ENCODE measurements at places on chromosomes 12 and 14. TPM values are rescaled to one million over a fixed set of nuclear protein-coding genes. Genes with fewer than 3 reads are reported as not detected.
A peak's percentile ranks its signal among the peaks of the same experiment; 100 is the strongest.

The WNT1 gene
- not detected for polyA plus RNA-seq

DNA sequence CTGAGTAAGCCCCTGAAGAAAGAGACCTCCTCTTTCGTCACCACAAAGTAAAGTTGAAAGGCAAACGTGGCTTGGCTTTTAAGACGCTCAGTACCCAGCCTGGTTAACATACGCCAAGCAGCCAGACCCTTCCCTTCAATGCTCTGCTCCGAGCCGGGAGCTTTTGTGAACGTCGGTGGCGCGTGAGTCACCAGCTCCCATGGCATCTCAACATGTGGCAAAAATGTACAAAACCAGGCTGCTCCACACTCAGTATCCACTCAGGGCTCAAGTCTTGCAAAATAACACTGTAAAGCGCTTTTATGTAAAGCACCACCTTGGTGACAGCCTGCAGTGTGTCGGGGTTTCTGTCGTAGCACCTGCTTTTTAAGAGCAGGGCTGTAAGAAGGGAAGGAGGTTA, 89.0 kb downstream of the SETD3 start:
- no peak for DNase-seq

The MFAP5 gene
- polyA plus RNA-seq: 1.5 TPM

The NAV3 gene
- 8.4 TPM for polyA plus RNA-seq

DNA sequence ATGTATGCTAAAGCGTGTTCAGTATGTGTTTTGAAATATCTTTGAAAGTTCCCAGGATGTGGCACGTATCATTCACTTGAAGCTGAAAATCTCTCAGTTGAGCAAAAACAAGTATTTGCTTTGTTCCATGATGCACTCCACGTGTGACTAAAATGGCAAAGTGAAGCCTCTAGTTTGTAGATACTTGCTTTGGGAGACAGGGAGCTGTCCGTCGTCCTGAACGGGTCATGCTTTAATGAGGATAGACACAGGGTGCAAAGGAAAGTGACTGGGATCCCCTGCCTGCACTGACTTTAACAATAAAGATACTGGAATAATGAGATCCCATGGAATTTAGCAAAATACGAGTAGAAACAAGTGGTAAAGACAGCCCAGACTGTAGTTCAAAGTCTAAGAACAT, 991.4 kb downstream of the NRXN3 start:
- DNase-seq: peak; percentile 20

DNA sequence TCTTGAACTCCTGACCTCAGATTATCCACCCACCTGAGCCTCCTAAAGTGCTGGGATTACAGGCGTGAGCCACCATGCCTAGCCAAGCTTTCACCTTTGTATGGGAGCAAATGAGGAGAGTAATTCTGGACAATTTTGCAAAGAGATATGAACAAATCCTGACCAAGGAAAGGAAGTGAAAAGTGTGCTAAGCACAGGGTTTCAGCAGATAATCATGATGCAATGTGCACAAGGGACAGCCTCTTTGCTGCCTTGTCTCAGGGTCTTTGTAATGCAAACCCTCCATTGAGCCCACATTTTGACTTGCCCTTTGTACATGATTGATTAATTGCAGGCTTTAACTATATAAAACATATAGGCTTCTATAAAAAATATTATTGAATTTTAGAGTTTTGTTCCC, 9.2 kb upstream of the PYGL start:
- no peak for DNase-seq

The IL22 gene
- not detected for polyA plus RNA-seq

- DNase-seq: no peak
Observed at GRCh38 chr12:857611-858010, 91.9 kb downstream of the RAD52 start.

The KRT5 gene
- not detected for polyA plus RNA-seq

- DNase-seq: no peak
Observed at GRCh38 chr12:23043646-23044045, 418.7 kb downstream of the ETNK1 start.

GRCh38 chr12:121829250-121829918, 25.6 kb downstream of the SETD1B start:
- DNase-seq: no peak

DNA sequence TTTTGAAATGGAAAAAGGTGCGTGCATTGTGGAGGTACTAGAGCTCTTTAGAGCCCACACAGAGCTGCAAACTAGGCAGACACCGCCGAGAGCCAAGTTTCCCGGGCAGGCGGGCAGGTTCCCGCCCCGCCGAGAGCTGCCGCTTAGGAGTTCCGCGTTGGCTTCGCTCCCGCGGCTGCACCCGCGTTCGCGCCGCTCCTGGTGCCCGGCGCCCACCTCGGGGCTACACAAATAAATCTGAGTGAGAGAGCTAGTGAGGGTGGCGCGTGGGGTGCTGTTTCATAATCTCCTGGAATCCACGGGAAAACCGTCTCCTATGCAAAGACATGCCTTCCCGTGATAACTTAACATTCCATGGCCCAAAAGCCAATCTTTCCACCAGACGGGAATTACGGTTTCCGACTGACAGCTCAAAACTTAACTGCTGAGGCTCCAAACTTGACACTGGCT, 645 bp downstream of the KITLG start:
- DNase-seq: no peak

GRCh38 chr12:906062-906585, 43.4 kb downstream of the RAD52 start:
- no peak for DNase-seq

The GPRC5A gene
- 8.3 TPM for polyA plus RNA-seq

- no peak for DNase-seq
Observed at GRCh38 chr12:72610854-72611358, 338.7 kb downstream of the TRHDE start.

DNA sequence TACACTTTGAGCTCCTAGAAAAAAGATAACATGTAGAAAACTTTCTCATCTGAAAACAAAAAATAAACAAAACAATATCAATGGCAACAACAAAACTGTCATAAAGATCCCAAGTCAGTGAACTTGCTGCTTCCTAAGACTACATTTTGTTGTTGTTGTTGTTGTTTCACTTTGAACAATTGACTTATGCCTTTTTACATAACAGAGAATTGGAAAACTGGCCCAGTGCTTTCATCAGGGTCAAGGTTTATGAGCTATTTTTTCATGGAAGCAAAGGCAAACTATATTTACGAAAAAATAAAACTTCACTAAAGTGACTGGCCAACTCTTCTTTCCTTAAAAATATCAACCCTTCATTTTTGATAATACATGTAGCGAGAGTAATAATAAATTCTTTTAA, 6.3 kb downstream of the DCN start:
- no peak for DNase-seq

The PRIMA1 gene
- 1.4 TPM for polyA plus RNA-seq

GRCh38 chr12:67586951-67587350, 61.6 kb upstream of the DYRK2 start:
- no peak for DNase-seq

GRCh38 chr14:61196034-61196433, 85.1 kb downstream of the TMEM30B start:
- no peak for DNase-seq

DNA sequence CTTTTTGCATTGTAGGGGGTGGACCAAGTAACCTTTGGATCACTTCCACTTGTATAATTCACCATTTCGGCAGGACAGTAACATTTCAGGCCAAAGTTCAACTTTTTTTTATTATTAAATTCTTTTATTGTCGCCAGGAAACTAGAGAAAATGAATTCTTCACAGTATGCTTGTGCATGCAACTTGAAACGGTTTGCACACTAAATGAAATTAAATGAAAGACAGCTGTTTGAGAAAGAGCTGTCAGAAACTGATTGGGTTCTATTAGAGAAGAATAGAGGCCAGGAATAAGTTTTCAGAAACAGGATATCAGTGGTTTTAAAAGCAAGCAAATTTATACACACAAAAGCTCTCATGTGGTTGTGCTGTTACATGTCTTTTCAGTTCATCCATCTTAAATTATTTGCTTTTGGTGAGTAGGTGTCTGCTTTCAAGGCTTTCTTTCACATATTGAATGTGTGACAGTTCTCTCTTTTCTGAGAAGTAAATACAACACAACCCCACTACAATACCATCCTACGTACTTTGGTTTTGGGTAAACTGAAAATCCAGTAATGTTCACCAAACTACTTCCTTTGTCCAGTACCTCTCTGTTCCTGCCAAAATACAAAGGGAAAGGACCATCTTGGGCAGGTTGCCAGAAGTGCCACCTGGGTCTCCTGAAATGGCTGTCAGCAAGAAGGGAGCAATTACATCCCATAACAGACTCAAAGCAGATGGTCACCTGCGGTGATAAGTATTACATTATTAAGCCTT, 291.7 kb downstream of the RAD51B start:
- no peak for DNase-seq

GRCh38 chr14:99262977-99263448, 9.0 kb downstream of the BCL11B start:
- no peak for DNase-seq

DNA sequence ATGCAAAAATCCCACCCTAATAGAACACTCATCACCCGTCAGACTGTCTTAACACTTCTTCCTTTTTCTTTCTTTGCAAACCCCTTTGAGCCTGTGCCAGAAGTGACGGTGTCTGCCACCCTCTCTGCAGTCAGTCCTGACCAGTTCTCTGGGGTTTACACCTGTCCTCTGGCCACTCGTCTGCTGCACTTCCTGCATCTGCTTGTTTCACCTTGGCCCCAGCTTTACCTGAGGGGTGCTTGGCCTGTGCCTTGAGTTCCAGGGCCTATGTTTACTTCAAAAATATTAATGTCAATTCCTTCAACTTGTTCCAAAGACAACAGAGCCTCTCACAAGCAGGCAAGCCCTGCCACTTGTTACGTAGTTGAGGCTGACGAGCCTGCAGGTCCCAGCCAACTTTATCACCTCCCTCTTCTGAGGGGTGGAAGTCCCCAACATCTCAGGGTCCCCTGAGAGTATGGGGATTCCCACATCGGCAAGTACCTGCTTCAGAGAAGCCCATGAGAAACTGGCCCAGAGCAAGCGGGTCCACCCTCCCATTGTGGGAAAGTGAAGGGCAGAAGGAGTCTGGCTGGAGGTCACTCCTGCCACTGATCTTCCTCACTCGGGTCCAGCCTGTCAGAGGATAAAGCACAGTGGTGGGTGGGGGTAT, 205.4 kb downstream of the DAD1 start:
- no peak for DNase-seq

The FAM181A gene
- not detected for polyA plus RNA-seq

The SERPINA5 gene
- 13.2 TPM for polyA plus RNA-seq

The TSPAN19 gene
- 0.59 TPM for polyA plus RNA-seq

GRCh38 chr14:64899958-64900357, 14.3 kb upstream of the CHURC1 start:
- DNase-seq: no peak

The DHRS1 gene
- polyA plus RNA-seq: 42.6 TPM

The IL23A gene
- 0.65 TPM for polyA plus RNA-seq

The ANKS1B gene
- 3.8 TPM for polyA plus RNA-seq

The C12orf60 gene
- 5.4 TPM for polyA plus RNA-seq

DNA sequence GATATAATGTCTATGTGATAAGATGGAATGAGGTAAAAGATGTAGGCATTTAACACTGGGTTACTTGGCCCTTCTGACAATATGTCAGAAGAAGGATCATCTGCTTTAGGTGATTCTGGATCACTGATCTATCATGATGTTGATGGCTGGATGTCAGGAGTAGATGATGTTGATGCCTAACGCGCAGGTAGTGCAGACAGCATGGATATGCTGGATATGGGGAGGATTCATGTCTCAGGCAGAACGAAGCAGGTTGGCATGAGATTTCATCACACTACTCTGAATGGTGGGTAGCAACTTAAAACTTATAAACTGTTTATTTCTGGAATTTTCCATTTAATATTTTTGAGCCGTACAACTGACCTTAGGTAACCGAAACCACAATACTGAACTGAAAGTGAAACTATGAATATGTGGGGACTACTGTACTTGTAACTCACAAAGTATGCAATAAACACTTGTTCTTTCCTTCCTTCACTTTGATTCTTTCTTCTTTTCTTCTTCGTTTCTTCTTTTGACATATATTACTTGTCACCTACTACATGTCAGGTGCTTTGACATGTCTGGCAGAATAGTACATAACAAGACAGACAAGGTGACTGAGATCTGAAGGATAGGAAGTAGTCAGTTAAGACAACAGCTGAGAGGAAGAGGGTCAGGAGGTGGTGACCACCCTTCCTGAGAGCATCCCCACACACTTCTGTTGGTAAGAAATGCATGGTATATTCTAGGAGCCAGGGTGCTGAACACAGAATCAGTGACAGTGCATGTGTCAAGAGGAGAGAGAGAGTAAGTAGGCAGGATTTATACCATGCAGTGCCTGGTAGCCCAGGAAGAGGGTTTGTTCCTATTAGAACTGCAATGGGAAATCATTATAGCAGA, 238.8 kb downstream of the PPFIA2 start:
- no peak for DNase-seq

The USP15 gene
- 51.8 TPM for polyA plus RNA-seq

The NOVA1 gene
- polyA plus RNA-seq: 28.1 TPM

The FOXG1 gene
- 0.33 TPM for polyA plus RNA-seq

DNA sequence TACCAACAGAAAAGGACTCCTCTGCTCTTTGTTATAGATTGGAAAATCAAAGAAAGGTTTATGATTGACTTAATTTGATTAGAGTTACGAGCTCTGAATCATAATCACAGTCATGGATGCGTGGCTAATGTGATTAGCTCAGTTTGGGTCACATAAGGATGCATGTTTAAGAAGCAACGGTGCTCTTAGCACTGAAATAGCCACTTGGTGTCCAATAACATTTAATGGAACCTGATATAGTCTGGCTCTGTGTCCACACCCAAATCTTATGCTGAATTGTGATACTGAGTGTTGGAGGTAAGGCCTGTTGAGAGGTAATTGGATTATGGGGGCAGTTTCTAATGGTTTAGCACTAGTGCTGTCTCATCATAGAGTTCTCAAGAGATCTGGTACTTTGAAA, 501.6 kb downstream of the SLC6A15 start:
- DNase-seq: no peak

The CPNE6 gene
- polyA plus RNA-seq: not detected

DNA sequence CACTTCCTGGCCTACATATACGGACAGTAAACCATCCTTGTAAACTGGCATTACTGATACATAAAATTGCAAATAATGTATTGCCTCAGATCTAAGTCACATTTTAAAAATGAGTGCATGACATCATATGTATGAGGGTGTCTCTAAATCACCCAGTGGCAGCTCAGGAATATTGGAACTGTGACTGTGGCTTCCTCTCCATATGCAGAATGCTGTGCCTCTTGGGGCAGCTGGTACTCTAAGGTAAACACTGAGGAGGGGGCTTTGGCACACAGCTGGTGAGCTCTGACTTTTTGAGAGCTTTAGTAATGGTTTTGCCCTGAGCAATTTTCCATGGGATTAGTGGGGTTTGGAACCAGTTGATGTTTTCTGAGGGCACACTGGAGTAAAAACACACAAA, 263.7 kb downstream of the BMP4 start:
- no peak for DNase-seq

The ITPR2 gene
- polyA plus RNA-seq: 13.1 TPM

DNA sequence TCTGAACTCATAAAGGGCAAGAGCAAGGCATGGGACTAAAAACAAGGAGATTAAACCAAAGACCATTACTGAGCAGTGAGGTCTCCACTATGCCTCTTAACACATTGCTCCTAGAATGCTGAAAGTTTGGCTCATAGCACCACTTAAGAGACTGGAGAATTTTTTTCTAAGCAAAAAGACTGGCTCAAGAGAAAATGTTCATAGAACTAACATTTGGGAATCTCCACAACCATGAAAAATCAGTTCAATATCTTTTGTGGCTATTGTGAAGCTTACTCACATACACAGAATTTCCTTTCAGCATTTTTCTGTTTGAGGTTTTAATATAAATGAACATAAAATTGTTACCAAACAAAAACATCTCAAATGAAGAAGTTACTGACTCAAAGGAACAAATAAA, 255.8 kb downstream of the CCDC91 start:
- no peak for DNase-seq

- no peak for DNase-seq
Observed at GRCh38 chr14:98871796-98872195, 400.2 kb downstream of the BCL11B start.

The ESR2 gene
- polyA plus RNA-seq: 0.96 TPM

- no peak for DNase-seq
Observed at GRCh38 chr12:87756721-87757120, 272.5 kb downstream of the C12orf50 start.
